ENCODE measurements at places on chromosomes 11 and 22.

- DNase-seq: no peak
Observed at GRCh38 chr11:73155102-73155501, 13.0 kb upstream of the FCHSD2 start.

DNA sequence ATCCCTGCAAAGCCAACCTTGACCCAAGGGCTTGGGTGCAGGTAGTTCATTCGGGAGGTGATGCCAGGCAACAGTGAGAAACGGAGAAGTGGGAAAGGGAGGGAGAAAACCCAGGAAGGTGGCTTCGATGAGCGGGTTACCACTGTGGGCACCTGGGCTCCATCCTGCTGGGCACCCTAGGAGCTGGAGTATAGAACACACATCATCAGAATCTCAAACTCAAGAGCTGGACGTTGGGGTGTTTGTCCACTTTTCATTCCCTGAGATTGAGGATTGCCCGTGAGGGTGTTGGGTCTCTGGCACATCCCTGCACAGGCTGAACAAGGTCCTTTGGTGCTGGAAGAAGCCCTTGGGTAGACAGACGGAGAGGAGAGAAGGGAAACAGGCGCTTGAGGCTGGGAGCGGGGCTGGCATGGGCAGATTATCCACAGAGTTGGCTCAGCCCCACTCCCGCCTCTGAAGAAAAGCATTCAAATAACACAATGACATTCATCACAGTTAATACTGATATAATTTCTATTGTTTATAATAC, 70.4 kb downstream of the LRRC32 start:
- no peak for DNase-seq

DNA sequence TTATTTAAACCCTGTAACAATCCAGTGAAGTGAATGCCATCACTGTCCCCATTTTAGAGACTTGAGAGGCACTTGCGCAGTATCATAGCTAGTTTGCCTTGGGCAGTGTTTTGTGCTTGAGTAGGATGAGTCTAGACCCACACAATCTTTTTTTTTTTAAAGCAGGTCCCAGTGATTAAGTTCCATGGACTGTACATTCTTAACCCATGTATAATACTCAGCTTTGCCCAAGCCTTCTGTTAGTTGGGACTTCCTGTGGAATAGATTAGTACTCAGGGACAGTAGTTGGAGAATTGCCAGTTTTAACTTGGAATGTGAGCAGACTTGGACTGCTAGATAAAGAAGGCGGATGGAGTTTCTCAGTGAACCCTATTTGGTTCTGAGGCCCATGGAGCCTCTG, 108.6 kb upstream of the RASSF10 start:
- DNase-seq: no peak

DNA sequence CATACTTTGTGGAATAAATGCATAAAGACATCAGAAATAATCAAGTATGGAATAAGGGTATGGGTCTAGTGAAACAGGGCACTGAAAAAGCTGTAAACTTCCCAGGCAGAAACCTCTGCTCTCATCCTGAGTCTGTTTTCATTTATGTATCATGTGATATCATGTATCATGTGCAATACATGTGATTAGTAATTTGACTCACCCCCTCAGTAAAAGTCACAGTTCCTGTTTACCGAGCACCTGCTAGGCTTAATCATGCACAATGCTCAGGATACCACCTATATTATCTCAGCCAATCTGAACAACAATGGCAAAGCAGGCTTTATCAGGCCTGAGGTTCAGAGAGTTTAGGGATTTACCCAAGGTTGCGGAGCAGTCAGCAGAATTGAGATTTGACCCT, 250.6 kb upstream of the TENM4 start:
- DNase-seq: no peak
